ENCODE measurements at places on chromosomes 5 and 9. TPM values are rescaled to one million over a fixed set of nuclear protein-coding genes. Genes with fewer than 3 reads are reported as not detected.

Gene IGIP
- 0.97 TPM for total RNA-seq

Gene FYB1
- total RNA-seq: 9.0 TPM

Gene PCDHGA4
- 0.15 TPM for total RNA-seq

Gene KIF2A
- 34.9 TPM for total RNA-seq

Gene GHR
- 0.03 TPM for total RNA-seq

Gene WHRN
- total RNA-seq: 6.4 TPM

Gene AIF1L
- total RNA-seq: 1.7 TPM

Gene GCNT4
- total RNA-seq: 0.16 TPM

Gene PCDHB5
- total RNA-seq: 1.6 TPM

Gene HRH2
- total RNA-seq: 0.38 TPM

Gene DBH
- total RNA-seq: not detected

Gene SPATA31C1
- total RNA-seq: not detected

Gene GFM2
- 29.0 TPM for total RNA-seq

Gene RETREG1
- total RNA-seq: 3.6 TPM

Measured in A549 treated with Hydrocortisone at 1 μM for 4 hours (cell line).